ENCODE measurements at places on chromosomes 16 and 17. TPM values are rescaled to one million over a fixed set of nuclear protein-coding genes. Genes with fewer than 3 reads are reported as not detected.

EFCAB5 gene
- polyA plus RNA-seq, result not detected

GRCh38 chr17:58432806-58433573, 15.7 kb upstream of the RNF43 start:
- no peak for DNase-seq

RAMP2 gene
- 2.5 TPM for polyA plus RNA-seq

- DNase-seq, result no peak
Observed at GRCh38 chr17:3926860-3927627, 10.8 kb upstream of the P2RX1 start.

DNA sequence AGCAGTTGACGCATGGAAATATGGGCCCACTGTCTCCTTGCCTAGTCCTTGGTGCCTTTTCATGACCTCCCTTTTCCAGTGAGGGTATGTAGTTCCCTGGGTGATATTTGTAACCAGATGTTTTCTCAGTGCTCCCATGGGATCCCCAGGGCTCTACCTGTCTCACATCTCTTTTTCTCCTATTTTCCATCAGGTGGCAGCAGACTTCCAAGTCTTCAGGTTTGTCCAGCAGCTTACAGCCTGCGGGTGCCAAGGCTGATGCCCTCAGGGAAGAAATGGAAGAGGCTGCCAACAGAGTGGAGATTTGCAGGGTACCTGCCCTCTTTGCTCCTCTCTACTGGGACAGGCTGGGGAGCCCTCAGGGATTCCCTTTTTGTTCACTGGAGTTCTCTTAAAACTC, 89.1 kb downstream of the ELAC2 start:
- DNase-seq, result no peak

GRCh38 chr16:81817296-81817695, 38.2 kb downstream of the PLCG2 start:
- DNase-seq, result no peak

KRT37 gene
- polyA plus RNA-seq, result not detected

ENPP7 gene
- not detected for polyA plus RNA-seq

ASPA gene
- not detected for polyA plus RNA-seq

- DNase-seq, result no peak
Observed at GRCh38 chr17:58378733-58379510, 26.9 kb upstream of the SUPT4H1 start.

CTRB2 gene
- not detected for polyA plus RNA-seq
